Activated CD4-positive, alpha-beta T cell treated with anti-CD3 and anti-CD28 coated beads for 24 hours (primary cell): ENCODE measurements at places on chromosomes 12 and 14.
A peak's percentile ranks its signal among the peaks of the same experiment; 100 is the strongest.

DNA sequence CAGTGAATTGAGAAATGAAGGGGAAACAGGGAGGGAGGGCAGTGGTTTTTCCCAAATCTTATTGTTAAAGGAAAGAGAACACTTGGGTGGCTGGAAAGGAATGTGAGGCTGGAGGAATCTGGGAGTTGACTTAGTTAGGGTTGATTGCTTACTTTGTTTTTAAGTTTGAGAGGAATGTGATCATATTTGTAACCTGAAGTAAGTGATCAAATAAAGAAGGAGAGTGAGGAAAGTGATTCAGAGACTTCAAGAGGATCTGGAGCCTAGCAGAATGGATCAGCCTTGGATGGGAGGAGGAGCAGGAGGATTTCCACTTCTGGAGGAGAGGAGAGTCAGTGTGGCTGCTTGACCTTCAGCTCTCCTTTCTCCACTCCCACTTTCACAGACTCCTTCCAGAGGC is 6.0 kb upstream of the LRP6 start:
- DNase-seq = no peak

DNA sequence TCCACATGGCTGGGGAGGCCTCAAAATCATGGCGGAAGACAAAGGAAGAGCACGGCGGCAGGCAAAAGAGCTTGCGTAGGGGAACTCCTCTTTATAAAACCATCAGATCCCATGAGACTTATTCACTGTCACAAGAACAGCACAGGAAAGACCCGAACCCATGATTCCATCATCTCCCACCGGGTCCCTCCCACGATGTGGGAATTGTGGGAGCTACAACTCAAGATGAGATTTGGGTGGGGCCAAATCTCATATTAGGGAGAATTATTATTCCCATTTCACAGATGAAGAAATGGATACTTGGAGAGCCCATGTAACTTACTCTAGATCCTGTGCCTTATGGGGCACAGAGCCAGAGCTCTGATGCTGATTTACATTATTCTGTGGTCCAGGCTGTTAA is 322.6 kb downstream of the PCNX1 start:
- no peak for DNase-seq

GRCh38 chr14:89794096-89794495 is 160.4 kb downstream of the EFCAB11 start:
- DNase-seq = no peak

DNA sequence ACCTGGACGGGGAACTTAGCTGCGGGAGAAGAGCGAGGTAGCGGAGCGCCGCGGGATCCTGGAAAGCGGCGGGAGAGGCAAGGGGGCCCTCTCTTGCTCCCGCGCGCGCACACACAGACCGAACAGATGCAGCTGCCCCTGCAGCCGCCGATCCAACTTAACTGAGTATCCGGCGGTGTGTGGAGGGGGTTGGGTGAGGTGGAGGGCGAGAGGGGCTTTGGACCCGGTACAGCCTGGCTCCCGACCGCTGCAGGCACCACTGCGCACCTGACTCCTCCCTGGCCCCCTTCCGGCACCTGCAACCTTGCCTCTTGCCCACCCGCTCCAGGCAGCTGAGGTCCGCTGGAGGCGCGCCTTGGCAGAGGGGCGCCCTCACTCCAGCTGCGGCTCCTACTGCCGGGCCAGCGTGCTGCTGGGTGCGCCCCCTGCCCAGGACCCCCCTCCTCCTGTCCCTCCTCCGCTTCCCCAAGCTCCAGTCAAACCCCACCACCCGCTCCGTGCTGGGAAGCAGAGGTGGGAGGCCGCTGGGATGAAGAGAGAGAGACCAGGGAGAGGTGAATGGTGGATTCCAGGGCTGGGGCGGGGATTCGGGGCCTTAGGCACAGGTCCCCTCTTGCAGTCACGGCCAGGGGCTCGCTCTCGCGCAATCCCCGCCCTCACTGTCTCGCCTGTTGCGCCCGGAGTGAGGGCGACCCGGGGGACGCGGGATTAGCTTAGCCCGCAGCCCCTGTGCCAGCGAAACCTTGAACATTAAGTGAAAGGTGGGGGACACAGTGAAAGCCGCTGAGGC is 2.6 kb downstream of the DIO3 start:
- no peak for DNase-seq

DNA sequence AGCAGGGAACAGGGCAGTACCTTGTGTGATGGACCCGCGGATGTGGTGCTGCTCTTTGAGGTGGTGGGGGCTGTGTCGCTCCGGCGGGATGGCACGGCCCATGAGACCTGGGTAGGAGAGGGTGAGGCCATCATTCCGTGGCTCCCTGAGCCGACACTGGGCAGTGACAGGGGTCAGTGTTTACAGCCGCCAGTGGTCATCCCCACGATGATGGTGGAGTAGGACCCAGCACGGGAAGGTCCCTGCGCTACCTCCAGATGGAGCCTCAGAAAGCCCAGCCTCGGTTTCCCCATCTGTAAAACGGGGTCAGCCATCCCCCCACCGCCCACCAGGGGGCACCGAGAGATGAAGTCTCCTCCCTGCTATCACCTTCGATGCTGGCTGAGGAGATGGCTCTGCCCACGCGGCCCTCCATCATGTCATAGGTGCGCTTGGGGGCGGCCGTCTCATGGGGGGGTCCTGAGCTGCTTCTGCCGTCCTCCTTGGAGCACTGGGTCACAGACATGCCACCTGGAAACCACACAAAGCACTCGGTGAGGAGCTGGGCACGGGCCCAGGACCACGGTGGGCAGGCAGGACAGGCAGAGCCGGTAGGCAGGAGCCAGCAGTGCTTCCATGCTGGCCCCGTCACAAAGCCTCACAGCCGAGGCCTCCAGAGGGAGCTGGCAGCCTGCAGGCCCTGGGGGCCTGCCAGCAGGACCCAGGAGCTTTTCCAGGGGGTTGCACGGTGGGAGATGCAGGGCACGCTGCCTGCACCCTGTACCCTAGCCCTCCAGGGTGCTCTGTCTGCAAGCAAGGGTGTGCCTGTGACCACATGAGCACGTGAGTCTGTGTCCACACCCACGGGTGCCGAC is 53.1 kb downstream of the RFLNA start:
- DNase-seq = peak; percentile 9

GRCh38 chr14:67270145-67270753 is 29.0 kb downstream of the PALS1 start:
- no peak for DNase-seq

DNA sequence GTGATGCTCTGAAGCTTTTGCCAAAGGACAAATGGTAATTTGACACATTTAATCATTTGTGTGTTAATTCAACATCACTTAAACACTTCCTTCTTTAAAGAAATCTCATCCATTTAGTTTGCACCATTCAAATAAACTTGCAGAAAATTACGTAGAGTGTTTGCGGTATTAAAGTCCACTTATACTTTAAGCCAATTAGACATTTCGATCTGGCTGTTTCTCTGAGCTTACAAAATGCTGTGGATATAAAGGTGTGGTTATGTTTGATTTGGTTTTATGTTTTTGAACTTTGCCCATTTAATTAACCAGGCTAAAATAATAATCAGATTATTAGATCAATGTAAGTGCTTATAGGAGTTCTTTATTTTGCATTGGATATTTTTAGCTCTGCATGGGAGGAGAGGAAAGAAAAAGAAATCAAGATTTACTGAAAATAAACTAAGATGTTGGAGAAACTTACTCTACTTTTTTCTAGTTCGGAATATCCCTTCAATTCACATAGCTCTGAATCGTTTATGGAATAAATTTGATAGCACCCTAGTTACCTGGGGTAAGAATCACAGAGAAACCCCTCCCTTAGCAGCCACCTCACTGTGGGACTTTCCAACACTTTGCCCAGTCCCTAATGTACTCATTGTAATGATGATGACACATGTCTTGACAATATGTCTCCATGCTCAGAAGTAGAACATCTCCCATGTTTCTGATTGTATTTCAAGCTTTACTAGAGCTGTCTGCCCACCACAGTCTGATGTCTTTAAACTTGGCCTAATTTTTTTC is 268.0 kb downstream of the BTG1 start:
- no peak for DNase-seq

- no peak for DNase-seq
Measured at GRCh38 chr14:45003924-45004323, 41.9 kb downstream of the TOGARAM1 start.

DNA sequence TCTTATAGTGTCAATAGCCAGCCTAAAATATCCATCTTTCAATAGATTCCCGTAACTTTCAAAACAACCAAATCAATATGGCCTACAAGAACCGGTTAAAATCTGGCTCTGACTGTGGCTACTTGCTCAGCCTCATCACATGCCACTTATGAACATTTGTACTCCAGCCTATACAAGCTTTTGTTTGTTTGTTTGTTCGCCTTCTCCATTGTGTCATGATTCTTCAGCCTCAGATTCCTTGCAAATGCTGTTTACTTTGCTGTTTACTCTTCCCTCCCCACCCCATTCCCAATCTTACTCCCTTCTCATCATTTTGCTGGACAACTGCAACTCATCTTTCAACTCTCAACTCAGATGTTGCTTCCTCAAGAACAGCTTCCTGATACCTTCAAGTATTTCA is 161.2 kb downstream of the CAPZA3 start:
- DNase-seq = no peak

DNA sequence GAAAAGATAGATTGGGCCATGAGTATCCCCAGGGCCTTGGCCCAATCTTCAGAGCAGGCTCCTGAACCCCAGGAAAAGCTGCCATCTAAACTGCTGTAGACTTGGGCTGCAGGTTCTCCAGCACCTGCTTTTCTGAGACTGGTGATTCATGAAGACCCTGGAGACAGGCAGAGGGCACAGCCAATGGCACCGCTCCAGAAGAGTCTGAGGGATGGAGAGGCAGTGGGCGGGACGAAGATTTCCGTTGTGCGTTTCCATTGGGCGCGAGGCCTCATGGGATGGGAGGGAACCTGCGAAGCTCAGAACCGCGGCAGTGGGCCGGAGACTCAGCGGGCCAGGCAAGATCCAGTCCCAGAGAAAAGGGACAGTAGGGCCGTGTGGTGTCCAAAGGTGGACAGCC is 375.1 kb downstream of the IPO8 start:
- no peak for DNase-seq

DNA sequence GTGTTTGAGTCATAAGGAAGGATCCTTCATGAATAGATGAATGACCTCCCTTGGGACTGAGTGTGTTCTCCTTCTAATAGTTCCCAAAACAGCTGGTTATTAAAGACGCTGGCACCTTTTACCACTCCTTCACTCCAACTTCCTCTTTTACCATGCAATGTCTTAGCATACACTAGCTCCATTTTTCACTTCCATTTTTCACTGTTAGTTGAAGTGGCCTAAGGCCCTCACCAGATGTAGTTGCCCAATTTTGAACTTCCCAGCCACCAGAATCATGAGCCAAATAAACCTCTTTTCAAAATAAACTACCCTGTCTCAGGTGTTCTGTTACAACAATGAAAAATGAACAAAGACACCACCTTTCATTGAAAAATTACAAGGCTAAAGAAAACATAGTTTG is 64.7 kb downstream of the GPR65 start:
- no peak for DNase-seq

GRCh38 chr12:103715494-103715893 is 125.5 kb downstream of the NT5DC3 start:
- DNase-seq = no peak

DNA sequence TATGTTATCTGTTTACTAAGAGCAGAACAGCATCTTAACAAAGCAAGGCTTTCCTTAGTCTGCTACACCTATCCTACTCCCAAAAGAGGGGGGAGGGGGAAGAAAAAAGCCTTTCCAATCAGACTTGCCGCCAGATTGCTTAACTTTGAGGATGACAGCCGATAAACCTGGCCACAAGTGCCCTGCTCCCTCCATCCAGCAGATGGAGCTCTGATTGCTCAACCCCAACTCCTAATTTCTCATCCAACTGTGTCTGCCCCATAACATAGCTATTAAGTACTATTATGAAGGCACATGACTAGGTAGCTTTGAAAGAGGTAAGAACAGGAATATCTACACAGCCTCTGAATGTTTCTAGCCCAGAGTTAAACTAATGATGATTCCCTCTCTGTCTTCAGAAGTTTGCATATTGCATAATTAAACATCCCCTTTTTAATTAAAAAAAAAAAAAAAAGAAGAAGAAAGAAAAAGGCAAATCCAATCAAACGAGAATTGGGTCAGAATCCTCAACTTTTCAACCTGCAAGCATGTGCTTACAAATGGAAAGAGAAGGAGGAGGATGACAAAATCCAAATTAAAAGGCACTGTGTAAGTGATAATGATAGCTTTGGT is 247.4 kb downstream of the GALC start:
- peak; percentile 4 for DNase-seq

- peak; percentile 29 for DNase-seq
Measured at GRCh38 chr12:125185740-125186470, 120.7 kb downstream of the AACS start.

GRCh38 chr12:111298582-111299436 is 70.1 kb downstream of the PHETA1 start:
- DNase-seq = peak; percentile 26

DNA sequence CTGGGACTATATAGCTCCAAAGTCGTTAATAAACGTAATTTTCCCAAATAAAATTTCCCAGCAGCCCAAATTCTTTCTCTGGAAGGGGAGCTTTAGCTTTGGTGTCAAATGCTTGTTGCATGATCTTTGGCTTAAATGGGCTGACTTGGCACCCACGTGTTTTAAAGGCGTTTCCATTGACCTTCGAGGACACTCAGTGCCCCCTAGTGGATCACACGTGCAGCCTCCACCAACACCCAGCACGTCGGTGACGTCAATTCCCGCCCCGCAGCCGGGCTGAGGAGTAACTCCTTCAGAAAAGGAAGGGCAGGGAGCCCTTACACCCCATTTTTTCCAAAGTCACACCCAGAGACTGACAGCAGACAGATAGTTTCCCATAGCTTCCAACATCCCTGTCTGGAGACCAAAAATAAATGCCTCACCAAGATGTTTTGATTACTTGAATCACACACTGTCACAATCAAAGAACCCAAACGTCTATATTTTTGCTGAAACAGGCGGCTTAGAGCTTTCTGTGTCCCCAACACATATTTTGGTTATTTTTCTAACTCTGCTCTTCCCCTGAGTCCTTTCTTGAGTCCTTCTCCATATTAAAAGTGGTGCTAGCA is 707.9 kb downstream of the AACS start:
- no peak for DNase-seq

DNA sequence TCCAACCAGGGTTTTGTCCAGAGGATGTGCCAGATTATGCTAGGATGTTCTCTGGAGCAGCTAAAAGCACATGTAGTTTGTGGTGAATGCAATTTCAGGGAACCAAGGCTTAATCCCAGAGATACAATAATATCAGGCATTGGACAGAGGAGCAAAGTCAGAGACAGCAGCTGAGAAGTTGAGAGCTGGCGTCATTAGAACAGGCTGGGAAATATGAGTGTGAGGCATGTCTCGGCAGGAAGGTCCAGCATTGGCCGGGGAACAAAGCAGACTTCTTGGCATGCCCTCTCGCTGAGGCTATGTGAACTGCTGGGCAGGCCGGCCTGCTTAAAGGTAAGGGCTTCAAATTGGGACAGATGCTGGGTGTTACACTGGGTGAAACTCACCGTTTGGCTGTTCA is 125.4 kb downstream of the CAND1 start:
- DNase-seq = no peak

- no peak for DNase-seq
Measured at GRCh38 chr12:92561543-92561899, 141.3 kb upstream of the PLEKHG7 start.

DNA sequence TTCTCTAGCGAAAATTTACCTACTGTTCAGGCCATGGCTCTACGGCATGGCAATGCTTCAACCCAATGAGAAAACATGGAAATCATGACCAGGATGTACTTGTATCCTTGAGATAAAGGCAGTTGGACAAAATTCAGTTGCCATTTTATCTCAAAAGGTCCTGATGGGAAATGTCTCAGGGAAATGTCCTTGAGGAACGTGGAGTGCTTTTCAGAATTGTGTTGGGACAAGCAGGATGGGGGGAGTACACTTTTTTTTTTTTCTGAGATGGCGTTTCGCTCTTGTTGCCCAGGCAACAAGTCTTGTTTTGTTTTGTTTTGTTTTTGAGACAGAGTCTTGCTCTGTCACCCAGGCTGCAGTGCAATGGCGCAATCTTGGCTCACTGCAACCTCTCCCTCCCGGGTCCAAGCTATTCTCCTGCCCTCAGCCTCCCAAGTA is 86.8 kb upstream of the EIF5 start:
- DNase-seq = no peak
